ENCODE measurements at places on chromosomes 6 and 20.
A peak's percentile ranks its signal among the peaks of the same experiment; 100 is the strongest.

DNA sequence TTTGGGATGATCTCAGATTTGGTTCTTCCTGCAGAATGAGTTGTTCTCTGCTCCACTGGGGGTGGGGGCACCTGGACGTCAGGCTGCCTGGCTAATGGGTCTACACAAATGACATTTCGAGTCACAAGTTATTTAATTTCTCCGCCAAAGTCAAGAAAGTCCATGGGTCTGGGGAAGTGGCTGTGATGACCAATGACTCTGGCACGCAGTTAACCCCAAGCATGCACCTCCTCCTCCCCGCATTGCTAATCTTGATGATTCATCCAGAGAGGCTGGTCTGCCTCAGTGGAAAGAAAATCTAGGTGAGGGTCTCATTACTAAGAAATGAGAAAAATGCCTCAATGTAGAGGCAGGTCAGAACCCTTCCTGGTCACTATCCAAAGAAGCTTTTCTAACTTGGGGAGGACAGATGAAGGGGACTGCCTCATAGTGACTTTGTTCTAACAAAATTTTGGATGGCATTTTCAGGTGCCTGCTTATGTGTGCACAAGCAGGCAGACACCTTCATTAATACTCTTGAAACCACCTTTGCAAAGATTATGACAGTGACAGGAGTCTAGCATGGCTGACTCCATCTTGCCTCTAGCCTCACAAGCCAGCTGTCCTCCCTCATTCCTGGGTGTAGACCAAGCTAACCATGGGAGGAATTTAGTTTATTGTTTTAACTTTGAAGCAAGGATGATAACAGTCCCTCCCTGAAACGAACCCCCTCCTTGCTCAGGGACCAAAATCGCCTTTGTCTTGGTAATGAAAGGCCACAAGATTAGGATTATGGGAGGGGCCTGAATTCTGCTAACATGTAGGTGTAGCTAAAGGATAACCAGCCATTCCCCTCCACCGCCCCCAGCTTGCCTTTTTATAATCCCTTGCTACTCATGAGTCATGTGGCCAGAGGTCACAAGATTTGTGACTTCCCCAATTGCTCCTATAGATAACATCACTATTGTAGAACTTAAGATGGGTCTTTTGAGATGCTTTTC is 98.6 kb upstream of the MRPS10 start:
- DNase-seq, result no peak

- DNase-seq, result no peak
These were observed 97.2 kb downstream of the TMEM242 start for GRCh38 chr6:157226026-157226625.

- DNase-seq, result peak; percentile 79
These were observed 81.6 kb upstream of the PREP start for GRCh38 chr6:105484238-105485161.

DNA sequence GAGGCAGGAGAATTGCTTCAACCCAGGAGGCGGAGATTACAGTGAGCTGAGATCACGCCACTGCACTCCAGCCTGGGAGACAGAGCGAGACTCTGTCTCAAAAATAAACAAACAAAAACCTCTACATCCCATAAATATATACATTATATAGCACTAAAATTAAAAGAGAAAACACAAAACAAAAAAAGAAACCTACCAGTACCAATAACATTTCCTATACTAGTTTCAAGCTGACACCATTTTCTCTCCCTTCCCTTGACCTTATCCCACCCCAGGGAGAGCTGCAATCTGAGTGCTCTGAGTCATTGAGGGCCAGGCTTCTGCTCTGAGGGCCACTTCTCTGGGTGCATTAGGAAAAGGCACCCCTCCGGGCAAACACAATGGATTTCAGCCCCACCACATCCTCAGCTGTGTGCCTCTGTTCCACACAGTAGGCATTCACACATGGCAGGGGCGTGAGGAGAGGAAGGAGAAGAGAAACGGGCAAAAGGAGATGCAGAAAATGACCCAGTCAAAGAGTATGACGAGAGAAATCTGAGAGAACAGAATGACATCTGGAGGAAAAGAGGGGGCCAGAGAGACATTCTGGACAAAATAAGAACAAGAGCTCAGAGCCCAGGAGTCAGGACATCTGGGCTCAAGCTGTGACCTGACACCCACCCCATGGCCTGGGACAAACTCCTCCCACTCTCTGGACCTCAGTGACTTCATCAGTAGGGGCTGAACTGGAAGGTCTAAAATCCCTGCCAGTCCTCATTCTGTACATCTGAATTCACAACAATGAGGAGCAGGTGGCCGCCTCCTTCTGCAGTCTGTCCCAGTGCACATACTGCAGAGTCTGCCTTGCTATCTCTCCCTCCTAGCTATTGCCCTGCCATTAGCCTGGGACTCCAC is 18.2 kb downstream of the TRIM26 start:
- DNase-seq, result no peak

DNA sequence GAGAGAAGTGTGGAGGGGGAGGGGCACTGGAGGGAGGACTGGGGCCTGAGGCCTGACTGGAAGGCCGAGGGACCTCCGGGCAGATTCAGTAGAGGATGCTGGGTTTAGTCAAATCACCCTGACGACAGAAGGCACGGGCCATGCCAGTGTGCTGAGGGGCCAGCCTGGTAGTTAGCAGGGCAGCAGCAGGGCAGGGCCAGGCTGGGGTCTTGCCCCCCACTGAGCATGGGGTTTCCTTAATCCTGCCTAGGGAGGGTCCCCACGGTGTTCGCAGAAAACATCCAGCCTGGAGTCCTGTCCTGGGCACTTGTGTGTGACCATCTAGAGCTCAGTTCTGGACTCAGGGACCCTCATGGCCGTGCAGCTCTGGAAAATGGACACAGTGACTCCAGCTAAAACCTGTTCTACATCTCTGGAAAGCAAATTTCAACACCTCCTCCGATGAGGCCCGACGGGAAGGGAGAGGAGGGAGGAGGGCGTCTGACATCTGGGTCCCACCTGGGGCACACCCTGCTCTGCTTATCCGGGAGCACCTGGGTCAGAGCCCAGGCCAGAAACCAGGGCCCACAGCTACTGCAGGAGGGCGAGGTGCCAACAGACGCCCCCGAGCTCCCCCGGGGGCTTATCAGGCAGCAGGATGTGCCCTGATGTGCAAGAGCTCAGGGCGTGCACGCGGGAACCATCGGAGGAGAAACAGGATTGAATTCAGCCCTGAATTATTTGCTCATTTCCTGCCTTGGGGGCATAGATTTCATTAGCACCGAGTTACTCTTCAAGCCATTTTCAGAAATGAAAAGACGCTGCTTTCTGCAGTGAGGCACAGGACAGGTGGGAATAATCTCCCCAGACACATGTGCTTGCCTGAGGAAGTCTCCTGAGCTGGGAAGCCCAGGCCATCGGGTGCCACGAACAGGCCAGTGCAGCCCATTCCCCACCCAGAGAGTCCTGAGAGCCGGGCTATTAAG is 78.0 kb upstream of the MPC1 start:
- DNase-seq, result no peak

GRCh38 chr6:15089569-15090144 is 156.2 kb upstream of the JARID2 start:
- DNase-seq, result no peak

GRCh38 chr20:53379014-53379832 is 214.4 kb downstream of the ZNF217 start:
- no peak for DNase-seq

DNA sequence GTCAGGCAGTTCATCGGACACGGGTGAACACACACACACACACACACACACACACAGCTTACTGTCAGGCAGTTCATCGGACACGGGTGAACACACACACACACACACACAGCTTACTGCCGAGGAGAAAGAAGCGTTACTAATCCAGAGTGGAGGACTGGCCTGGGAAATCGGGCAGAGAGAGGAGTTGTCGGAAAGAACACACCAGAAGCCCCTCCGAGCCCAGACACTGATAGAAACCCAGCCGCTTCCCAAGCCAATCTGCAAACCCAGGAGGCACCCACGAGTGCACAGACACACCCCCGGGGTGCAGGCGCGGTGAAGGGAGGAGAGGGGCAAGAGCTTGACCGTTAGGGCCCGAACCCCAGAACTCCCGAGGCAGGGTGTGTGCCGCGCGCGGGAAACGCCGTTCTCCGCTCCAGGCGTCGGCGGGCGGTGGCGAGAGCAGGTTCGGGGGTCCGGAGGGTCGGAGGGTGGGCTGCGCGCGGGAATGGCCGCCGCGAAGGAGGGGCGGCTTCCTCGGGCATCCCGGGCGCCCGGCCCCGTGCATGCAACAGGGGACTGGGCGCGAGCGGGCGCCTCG is 636 bp downstream of the ELOVL2 start:
- no peak for DNase-seq

DNA sequence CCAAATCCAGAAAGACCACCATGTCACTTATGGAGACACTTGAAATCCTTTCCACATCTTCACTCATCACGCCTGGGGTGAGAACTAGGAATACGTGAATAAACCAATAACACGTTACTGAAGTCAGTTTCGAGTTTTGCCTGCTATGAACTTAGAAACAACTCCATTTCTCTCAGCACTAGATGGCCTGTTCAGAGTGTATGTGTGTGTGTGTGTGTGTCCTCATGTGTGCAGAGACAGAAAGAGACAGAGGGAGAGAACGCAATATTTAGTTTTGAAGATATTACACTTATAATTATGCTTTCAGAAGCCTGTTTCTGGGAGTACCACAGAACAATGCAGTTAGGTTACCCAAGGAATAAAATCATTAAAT is 81.2 kb upstream of the CCN6 start:
- DNase-seq, result no peak
